LHCN-M2 (cell line): ENCODE measurements at places on chromosomes 13 and 19.

DNA sequence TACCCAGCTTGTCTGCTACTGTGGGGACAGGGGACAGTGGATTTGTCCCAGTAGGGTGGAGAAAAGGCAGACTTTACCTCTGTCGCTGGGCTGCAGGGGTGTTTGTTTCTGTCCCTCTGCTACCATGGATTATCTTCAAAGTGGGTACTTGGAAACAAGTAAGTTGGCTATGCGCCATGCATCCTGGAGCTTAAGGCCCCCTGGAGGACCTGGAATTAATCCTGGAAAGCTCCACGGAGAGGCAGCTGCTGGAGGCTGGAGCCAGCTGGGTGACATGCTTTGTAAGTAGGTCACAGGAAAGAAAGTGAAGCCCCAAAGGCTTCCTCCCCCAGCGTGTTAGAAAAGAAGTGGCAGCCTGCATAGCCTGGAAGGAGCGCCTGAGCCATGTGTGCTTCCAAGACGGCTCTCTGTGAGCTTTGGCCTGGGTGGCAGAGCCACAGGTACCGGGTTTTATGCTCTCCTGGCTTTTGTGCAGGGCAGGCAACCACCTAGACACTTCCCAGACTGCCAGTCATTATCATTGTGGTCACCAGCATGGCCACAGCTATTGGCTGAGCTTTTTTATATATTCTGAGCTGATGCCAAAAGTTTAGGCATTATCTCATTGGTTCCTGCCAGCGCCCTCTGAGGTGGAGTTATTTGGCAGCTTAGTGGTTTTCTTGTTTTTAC lies 9.5 kb downstream of the B3GLCT start:
- DNase-seq: peak; percentile 72

- DNase-seq: peak; percentile 74
Observed at GRCh38 chr13:32988608-32989289, 27.5 kb upstream of the KL start.

DNA sequence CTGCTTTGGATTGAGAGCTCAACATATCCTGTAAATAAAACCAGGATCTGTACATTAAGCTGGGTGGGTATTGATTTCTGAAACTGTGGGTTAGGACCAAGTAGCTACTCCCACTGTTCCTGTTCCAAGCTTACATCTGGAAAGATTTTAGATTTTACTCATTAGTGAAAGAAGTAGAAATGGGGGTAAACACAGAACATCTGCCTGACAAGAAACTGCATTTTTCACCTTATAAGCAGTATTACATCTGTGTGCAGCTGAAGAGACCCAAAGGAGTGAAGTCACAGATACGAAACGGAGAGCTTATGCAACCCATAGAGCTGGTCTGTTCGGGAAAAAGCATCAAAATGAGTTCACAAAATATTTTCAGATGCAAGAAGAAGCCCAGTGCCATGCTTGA lies 235.2 kb downstream of the SLITRK5 start:
- no peak for DNase-seq

GRCh38 chr19:41845051-41845590 lies 279 bp downstream of the DMRTC2 start:
- no peak for DNase-seq

- no peak for DNase-seq
Observed at GRCh38 chr13:74662905-74663304, 528.7 kb upstream of the KLF12 start.

GRCh38 chr19:28424662-28425045 lies 788.3 kb downstream of the UQCRFS1 start:
- DNase-seq: no peak

GRCh38 chr13:18953139-18953930 lies 228.3 kb downstream of the TUBA3C start:
- no peak for DNase-seq

- no peak for DNase-seq
Observed at GRCh38 chr13:92355213-92355612, 871.4 kb upstream of the GPC6 start.

- DNase-seq: no peak
Observed at GRCh38 chr13:20391597-20392452, 133.8 kb downstream of the CRYL1 start.

GRCh38 chr13:106132216-106132615 lies 403.2 kb downstream of the EFNB2 start:
- DNase-seq: no peak

- DNase-seq: peak; percentile 9
Observed at GRCh38 chr13:109096101-109096500, 466.7 kb downstream of the MYO16 start.

DNA sequence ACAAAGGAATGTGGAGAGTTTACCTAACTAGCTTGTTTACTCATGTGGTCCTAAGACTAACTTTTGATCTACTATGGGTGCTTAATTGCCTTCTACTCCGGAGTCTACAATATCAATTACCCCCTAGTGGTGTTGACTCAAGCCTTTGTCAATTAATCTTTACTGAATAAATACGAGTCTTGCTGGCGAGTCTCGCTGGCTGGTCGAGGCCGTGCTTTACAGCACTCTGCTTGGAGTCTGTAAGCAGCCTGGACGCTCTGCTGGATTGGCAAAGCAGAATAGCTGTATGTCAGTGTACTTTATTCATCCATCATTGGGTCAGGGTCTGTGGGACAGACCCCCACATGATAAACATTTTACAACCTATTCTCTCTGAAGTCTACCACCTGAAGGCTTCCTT lies 9.9 kb upstream of the SPART start:
- no peak for DNase-seq

DNA sequence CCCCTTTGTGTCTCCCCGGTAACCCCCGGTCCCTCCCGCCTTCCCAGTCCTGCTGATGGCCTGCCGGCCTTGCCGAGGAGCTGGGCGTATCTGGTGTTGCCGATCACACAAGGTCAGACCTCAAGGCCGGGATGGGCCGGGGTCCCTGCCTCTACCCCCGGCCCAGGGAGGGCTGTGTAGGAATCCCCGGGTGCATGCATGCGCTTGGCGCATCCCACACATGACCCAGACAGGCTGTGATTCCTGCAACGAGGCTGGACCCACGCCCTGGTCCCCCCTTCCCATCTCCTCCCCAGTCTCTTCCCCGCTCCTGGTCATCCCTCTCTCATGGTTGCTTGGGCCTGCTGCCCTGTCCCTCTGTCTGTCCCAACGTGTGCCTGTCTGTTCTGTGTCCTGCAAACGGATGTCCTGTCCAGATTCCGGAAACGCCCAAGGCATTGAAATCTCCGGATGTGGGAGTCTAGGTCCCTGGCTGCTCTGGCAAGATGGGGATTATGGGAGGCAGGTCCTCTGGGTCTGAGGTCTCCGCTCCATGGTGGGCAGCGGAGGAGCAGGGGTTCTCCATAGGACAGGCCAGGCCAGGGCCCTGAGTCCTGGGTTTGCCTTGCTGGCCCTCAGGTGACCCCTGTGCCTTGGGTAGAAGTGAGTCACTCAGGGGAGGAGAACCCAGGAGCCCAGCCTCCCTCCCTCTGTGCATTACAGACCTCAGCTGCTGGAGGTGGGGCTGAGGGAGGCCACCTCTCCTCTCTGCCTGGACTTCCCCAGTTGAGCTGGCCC lies 1.6 kb downstream of the PKN1 start:
- DNase-seq: peak; percentile 78

DNA sequence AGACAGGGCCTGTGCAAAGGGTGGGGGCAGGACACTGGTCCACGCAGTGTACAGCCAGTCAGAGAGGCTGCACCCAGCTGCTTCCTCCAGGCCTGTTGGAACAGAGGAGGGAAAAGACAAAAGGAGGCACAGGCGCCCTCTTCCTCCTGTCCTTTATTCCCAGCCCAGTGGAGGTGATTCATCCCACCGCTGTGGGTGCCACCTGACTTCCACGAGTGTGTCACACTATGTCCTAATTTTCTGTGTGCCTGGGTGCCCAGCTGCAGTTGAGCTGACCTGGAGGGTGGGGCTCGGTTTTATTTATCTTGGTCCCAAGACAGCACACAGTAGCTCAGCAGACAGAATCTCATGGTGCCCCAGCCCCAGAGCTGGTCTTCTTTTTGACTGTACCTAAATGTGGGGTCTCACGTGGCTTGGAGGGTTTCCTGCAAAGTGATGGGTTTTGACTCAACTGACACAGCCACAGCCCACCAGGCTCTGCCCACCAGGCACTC lies 9.0 kb downstream of the EPS15L1 start:
- peak; percentile 59 for DNase-seq

DNA sequence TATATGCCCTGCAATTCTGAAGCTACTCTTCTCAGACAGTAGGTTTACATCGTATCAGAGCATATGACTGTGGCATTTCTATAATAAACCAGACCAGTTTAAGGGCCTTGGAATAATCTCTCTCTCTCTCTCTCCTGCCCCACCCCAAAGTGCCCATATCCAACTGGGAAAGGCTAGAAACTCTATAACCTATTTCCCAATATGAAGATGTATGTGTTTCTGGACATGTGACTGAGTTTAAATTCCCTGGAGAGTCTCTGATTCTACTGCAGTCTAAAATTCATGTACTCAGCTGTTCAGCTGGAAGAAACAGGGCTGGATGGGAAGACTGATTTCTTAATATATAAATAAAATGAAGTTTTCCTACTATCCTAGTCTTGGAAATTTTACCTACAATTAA lies 91.9 kb upstream of the MBNL2 start:
- DNase-seq: peak; percentile 83

GRCh38 chr13:44516771-44517170 lies 59.4 kb downstream of the TSC22D1 start:
- DNase-seq: peak; percentile 31

DNA sequence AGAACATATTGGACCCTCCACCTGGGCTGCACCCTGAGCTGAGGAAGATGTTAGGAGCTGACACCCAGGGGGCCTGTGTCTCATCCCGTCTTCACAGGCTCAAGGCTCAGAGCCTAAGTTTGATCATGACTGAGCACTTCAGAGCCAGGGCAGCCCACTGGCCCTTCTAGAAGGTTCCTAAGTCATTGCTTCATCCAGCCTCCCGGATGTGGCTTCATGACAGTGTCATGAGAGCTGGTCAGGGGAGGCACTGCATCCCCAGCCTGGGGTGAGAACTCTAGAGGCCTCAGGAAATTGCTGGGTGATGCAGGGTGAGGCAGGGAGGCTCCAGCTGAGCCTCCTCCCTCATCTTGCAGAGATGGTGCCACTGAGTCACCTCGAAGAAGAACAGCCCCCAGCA lies 24.9 kb upstream of the PIK3R2 start:
- DNase-seq: peak; percentile 41

- DNase-seq: no peak
Observed at GRCh38 chr19:47209319-47210179, 21.4 kb downstream of the BBC3 start.

GRCh38 chr19:50344661-50345318 lies 15.6 kb upstream of the KCNC3 start:
- no peak for DNase-seq

DNA sequence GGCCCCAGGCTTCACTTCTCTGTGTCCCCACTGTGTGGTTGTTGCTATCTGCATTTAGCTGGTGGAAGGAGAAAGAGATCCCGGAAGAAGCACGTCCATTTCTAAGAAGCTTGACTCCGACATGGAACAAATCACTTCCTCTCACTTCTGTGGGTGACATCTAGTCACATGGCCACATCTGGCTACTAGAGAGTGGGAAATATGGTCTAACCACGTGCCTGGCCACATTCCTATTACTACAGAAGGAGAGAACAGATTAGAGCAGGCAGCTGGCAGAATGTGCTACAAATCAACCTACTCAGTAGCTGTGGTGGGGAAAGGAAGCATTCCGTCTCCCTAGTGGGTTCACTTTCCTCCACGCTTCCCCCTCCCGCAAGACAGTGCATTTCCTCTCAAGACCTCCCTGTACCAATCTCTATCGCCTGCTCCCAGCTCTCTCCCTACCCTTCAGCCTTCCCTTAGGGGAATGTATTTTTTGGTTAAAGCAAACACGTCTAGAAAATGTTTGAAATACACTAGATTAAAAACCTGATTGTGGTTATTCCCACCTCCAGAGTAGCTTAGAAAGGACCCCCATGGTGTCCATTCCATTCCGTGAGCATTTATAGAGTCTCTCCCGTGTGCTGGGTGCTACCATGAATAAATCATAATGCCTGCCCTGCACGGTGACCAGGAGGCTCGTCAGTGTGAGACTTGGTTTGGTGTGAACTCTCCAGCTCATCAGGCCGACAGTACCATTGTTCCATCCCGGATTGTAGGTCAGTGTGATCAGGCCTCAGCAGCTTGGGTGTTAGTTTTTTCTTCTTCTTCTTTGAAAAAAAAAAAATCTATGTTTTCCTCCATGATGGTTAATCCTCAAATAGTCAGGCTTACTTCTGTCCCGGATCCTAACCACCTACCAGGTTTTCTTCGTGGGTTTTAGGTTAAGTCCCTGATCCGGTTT lies 8.0 kb upstream of the AMER2 start:
- DNase-seq: peak; percentile 5

DNA sequence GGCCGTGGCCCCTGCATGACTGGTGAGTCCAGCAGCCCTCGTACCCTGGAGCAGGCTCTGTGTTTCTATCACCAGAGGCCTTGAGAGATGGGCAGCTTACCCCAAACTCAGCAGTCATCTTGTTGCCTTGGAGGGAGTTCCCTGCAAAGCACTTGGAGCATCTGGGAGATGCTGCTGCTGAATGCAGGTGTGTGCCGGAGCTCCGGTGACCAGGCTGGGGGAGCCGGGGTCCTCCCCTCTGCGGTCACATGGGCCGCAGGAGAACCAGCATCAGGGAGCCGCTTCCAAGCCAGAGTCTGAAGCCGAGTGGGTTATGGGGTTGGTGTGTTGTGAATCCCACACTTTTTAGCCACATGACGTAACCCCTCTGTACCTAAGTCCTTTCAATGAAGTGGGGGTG lies 82.8 kb downstream of the TEX29 start:
- no peak for DNase-seq

- peak; percentile 78 for DNase-seq
Observed at GRCh38 chr13:98026457-98026857, 73.0 kb downstream of the IPO5 start.

DNA sequence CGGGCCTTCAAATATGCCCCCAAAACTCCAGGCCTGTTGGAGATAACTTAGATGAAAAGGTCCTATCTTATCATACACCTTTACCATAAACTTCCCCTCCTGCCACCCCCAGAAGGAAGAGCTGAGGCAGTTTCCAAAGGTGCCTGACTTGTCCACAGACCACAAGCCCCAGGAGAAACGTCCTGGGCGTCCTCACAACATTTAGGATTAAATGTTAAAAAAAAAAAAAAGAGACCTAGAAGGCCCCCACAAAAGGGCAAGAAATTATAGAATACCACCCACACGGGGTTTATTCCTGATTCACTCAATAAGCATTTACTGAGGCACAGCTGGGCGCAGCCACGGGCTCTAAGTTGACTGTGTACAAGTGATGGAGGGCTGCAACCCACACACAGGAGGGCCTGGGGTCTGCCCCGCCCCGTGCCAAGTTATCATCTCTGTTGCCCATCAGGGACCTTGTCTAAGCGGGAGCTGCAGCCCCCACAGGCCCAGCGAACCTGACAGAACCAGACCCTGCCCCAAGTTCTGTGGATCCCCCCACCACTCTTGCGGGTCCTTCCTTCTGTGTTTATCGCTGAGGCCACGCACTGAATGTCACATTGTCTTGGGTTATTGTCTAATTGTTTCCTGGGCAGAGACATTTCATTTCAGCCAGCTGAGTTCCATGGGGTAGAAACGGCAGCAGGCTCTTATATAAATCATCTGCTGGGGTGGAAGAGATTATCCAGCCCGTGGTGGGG lies 83.0 kb upstream of the TM9SF2 start:
- no peak for DNase-seq
